ENCODE measurements at places on chromosomes 6 and 20. TPM values are rescaled to one million over a fixed set of nuclear protein-coding genes. Genes with fewer than 3 reads are reported as not detected.

DNA sequence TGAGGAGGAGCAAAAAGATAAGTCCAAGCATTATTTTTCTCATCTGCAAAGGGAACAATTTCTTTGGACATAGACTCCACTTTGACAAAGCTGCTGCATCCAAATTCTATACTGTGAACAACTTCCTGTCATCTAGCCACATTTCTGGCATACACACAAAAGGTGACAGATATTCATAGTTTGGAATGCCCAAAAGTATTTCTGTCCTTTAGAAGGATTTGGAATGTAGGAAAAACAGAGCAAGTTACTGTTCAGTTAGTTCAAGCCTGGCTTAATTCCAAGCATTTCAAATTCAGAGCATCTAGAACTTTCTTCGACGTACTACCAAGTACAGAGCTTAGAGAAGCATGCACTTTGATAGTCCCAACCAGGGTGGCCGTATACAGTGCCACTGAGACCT is 134.0 kb downstream of the PDE7B start:
- no peak for DNase-seq

GRCh38 chr20:23010096-23010495 is 25.0 kb upstream of the SSTR4 start:
- no peak for DNase-seq

- DNase-seq: no peak
Observed at GRCh38 chr6:98212468-98212867, 621.9 kb upstream of the POU3F2 start.

- no peak for DNase-seq
Observed at GRCh38 chr20:46240065-46240464, 68.2 kb downstream of the CDH22 start.

GRCh38 chr6:46961711-46962110 is 40.0 kb upstream of the ADGRF5 start:
- DNase-seq: no peak

TRIM15 gene
- not detected for total RNA-seq

LCA5 gene
- total RNA-seq: not detected
